H9 (cell line): ENCODE measurements at places on chromosomes 6 and 20. TPM values are rescaled to one million over a fixed set of nuclear protein-coding genes. Genes with fewer than 3 reads are reported as not detected.

Gene FOXC1
- 0.04 TPM in 1 of 2 replicates, not detected in the other for total RNA-seq

Gene HLA-DMA
- 6.6 and 7.5 TPM in 2 replicates for total RNA-seq

GRCh38 chr6:74731931-74732330 lies 473.9 kb downstream of the COL12A1 start:
- no peak for DNase-seq

- no peak for DNase-seq
Observed at GRCh38 chr20:46568570-46569129, 18.2 kb upstream of the OCSTAMP start.

DNA sequence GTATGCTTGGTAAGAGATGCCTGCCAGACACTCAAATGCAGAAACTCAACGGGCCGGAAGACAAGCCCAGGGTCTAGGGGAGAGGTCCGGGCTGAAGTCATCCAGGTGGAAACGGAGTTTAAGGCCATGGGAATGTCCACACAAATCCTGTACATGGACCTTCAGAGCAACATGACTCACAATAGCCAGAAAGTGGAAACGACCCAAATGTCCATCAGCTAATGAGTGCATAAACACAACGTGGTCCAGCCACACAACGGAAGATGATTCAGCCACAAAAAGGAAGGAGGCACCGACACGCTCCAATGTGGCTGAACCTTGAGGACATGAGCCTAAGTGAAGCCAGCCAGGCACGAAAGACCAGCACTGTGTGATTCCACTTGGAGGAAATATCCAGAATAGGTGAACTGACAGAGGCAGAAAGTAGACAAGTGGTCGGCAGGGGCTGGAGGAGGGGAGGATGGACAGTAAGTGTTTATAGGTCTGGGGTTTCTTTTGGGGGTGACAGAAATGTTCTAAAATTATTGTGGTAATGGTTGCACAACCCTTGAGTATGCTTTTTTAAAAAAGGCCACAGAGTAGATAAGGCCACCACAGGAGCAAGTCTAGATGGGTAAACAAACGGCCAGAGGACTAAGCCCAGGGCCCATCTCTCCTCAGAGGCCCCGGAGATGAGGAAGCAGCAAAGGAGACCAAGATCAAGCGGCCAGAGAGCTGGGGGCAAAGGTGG lies 105.6 kb downstream of the PREX1 start:
- DNase-seq = no peak

DNA sequence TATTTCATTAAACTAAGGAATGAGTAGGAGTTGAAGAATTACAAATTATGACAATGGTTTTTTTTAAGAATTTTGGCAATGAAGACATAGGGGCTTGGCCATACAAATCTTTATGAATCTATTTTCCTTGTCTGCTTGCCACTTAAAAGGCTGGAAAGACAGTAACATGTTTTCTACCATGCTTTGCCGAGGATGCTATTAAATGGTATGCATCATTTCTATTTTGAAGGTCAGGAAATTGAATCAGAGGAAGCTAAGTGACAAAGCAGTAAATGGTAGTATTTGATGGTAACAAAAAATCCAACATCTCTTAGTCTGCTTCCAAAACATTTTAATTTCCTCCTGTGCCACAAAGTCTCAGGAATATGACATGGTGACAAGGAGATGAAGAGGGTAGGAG lies 287.2 kb downstream of the RFPL4B start:
- DNase-seq = no peak

Gene PTPRK
- 44.4 and 47.9 TPM in 2 replicates for total RNA-seq

DNA sequence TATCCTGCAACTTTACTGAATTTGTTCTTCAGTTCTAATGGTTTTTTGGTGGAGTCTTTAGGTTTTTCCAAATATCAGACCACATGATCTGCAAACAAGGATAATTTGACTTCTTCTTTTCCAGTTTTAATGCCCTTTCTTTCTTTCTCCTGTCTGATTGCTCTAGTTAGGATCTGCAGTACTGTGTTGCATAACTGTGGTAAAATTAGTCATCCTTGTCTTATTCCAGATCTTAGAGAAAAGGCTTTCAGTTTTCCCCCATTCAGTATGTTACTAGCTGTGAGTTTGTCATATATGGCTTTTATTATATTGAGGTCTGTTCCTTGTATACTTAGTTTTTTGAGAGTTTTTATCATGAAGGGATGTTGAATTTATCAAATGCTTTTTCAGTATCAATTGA lies 4.3 kb downstream of the MICA start:
- DNase-seq = no peak

- peak; percentile 68 for DNase-seq
Observed at GRCh38 chr6:45419571-45420082, 41.9 kb upstream of the SUPT3H start.

GRCh38 chr6:157755032-157755745 lies 67.9 kb upstream of the SNX9 start:
- DNase-seq = no peak

Gene KIF13A
- total RNA-seq = 38.2 and 43.1 TPM in 2 replicates

DNA sequence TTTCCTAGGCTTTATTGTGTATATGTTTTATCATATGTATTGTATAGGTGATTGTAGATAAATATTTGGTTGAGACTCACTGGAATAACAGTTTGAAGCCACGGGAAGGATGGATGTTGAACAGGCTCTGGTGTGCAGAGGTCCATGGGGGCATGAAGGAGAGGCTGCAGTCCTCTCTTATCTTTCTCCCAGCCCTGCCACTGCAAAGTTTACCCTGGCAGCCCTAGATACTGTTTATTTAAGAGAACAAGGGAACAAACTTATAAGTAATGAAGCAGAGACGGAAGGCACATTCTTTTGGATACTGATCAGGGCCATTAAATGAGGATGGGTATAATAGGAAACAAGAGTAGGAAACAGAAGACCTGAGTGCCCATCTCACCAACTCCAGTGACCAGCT lies 103.6 kb upstream of the SCGN start:
- DNase-seq = no peak

DNA sequence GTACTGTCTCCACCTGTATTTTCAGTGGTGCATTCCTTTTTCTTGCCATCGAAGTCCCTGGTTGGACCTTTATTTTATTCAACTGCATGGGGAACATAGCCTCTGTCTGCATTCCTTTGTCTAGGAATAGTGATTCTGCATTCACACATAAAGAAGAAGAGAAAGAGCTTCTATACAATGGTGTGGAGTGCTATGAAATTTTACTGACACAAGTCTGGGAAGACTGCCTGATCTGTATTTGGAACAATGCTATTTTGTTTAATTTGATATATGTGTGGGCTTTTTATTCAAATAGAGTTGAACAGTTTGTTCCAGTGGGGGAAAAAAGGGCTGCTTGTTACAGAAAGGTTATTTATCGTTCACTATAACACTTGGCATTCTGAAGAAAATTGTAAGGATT lies 375.7 kb upstream of the POU3F2 start:
- DNase-seq = no peak

GRCh38 chr20:32603046-32603726 lies 18.1 kb upstream of the NOL4L start:
- no peak for DNase-seq

- no peak for DNase-seq
Observed at GRCh38 chr6:150196942-150197745, 54.3 kb downstream of the PPP1R14C start.

Gene KCNK5
- total RNA-seq = 30.0 and 31.8 TPM in 2 replicates
